ENCODE measurements at places on chromosomes 5 and 9.
A peak's percentile ranks its signal among the peaks of the same experiment; 100 is the strongest.

- DNase-seq: no peak
Measured at GRCh38 chr5:127834094-127834531, 130.9 kb downstream of the CCDC192 start.

DNA sequence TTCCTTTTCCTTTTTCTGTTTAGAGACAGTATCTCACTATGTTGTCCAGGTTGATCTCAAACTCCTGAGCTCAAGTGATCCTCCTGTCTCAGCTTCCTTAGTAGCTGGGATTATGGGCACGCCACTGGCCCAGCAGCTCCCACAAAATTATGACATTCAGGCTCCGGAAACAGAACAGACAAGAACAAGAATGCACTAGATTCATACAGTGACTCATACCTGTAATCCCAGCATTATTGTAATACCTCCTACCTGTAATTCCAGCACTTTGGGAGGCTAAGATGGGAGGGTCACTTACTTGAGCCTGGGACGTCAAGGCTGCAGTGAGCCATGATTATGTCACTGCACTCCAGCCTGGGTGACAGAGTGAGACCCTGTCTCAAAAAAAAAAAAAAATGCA is 26.7 kb upstream of the B4GALT1 start:
- no peak for DNase-seq

DNA sequence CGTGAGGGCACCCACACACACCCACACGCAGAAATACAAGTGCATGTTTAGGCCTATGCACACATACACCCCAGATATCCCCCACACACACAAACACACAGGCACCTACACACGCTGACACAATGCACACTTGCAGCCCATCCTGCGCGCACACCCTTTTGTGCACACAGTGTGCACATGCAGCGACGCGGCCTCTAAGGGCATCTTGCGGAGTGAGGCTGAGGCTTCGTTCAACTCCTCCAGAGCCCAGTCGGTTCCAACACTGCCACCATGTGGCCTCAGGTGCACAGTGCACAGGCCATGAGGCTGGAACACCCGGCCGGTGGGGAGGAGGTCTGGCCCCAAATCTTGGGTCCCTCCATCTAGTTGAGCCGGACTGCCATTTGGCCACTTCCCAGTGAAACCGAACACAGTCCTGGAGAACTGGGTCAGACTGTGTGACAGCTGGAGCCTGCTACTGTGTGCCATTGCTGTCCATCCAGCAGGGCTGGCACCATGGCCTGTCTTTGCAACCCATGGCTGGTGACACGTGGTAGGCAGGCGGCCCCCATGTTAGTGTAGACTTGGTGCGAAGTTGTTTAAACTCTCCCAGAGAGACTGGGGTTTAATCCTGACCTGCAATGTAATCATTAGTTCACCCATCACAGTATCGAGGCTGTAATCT is 97.7 kb upstream of the MVB12B start:
- peak; percentile 63 for DNase-seq

DNA sequence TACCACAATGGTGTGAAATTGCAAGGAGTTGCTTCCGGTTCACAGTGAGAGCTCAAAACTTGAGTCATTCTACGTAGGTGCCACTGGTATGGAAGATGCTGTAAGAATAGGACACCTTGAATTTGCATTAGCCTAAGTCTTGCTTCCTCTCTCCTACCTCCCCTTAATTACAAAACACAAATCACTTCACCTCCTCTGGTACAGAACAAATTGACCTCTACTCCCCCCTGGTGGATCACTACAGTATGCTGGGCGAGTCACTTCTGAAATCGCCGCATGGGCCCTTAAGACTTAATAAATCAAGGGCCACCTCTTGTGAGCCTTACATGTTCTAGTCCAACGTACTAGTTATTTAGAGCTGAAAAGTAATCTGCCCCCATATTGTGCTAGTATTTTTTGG is 145.3 kb upstream of the SMARCA2 start:
- peak; percentile 29 for DNase-seq

DNA sequence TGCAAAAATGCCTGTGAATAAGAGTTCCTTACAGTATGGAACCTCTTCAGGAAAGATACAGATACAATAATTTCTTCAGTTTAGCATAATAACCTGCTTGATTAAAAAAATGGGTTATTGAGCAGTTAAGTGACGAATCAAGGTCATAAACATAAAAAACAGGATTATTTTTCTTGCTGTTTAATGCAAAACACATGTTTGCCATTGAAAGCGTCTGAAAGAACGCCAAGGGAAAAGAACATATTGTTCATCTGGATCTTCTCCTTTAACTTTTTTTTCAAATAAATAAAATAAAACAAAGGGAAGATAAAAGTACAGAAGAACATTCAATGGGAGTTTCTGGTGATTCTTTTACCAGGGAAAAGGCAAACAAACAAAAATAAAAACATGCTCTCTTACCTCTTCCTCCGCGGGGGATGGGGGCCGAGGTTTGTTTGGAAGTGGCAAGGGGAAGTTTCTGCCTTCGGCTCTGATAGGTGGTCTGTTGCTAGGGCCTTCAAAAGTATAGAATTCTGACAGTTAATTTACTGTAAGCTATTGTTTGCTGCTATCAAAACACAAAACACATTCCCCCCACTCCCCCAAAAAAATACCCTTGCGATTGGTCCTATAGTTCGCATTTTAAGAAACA is 20.1 kb downstream of the C5orf58 start:
- no peak for DNase-seq

GRCh38 chr5:127228540-127229184 is 61.9 kb upstream of the MEGF10 start:
- DNase-seq: no peak

DNA sequence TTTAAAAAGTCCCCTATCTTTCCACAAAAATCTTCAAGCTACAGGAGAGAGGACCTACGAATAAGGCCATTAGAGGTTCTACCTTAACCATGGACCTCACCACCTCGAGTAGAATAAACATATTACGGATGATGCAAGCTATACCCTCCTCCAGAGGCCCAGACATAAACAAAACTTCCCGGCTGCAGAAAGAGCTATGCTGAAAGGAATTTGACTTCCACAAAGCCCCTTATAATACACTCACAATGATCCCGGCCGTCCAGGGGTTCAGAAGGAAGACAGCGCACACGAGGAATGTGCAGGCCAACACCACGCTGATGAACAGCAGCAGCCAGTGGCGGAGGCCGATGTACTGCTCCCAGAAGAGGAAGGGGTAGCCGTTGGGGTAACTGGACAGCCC is 59.0 kb downstream of the PTCH1 start:
- DNase-seq: no peak

- peak; percentile 35 for DNase-seq
Measured at GRCh38 chr9:92715488-92716231, 45.7 kb upstream of the IPPK start.

DNA sequence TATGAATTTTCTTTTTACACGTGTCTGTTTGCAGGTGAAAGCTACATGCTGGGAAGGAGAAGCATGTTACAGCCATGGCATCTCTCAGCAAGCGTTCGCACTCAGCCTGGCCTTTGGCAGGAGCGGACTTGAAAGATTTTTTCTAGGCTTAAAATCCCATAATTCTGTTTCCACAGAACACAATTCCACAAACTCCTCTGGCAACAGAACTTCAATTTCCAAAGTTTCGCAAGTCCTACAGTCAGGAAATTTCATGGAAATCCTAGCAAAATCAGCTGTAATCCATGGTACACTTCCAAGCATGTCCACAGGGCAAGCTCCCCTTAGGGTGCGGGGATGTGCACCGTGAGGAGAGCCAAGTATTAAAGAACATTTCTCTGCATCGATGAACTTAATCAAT is 35.9 kb downstream of the SUB1 start:
- DNase-seq: no peak

DNA sequence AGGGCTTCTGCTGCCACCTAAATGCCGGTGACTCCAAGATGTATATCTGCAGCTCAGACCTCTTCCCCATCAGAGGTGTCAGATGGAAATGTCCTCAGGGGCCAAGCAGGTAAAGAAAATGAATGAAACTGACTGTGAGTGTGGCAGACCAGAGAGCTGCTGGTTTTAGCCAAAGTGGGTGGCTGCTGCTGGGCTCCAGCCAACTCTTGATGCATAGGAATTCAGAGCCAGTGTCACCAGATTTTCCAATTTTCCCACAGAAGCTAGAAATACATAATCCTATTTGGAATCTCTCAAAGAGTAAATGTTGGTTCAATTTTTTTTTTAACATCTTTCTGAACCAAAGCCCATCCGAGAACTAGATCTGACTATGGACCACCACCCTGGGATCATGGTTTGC is 161.2 kb upstream of the SPRY4 start:
- no peak for DNase-seq

GRCh38 chr9:135880438-135880837 is 26.9 kb downstream of the CAMSAP1 start:
- no peak for DNase-seq

DNA sequence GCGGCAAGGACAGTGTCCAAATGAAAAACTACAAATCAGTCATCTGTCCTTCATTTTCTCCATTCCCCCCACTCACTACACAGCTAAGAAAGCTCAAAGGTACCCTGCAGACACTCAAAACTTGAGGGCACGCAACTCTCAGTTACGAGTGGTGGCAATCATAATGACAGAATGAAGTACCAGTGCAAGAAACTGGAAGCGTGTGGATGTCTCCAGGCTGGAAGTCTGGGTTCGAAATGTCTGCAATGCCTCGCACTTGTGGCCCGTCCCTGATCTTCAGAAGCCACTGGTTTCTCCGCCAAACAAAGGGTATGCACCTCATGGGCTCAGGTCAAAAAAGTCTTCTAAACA is 597 bp upstream of the CENPH start:
- DNase-seq: no peak

- no peak for DNase-seq
Measured at GRCh38 chr9:35909687-35910612, 660 bp downstream of the SPAAR start.

- no peak for DNase-seq
Measured at GRCh38 chr5:172768098-172768572, 2.9 kb downstream of the DUSP1 start.

GRCh38 chr9:94783102-94783682 is 56.7 kb downstream of the AOPEP start:
- peak; percentile 70 for DNase-seq

- DNase-seq: no peak
Measured at GRCh38 chr9:118189615-118190014, 485.4 kb downstream of the TLR4 start.

- DNase-seq: no peak
Measured at GRCh38 chr5:171031977-171032376, 170.2 kb downstream of the RANBP17 start.

DNA sequence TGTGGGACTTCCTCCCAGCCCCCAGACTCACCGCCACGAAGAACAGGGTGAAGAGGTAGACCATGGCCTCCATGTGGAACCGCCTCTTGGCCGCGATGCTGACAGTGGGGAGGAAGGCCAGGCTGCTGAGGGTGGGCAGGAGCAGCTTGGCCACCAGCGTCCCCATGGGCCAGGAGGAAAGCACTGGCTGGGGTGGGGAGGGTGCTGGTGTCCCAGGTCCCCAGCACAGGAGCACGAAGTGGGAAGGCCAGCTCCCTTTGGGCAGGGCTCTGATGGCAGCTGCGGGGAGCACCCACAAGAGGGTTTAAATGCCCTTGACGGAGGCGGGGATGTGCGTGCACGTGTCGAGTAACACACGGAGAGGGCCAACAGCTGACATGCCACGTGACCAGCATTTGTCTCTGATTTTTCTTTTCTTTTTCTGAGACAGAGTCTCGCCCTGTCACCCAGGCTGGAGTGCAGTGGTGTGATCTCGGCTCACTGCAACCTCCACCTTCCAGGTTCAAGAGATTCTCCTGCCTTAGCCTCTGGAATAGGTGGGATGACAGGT is at the start of gene MYMK:
Gene MYMK (minus strand): TSS at position 281 of the 550 bp plus-strand sequence. CDS start 115 bp downstream, at position 166.
- no peak for DNase-seq

DNA sequence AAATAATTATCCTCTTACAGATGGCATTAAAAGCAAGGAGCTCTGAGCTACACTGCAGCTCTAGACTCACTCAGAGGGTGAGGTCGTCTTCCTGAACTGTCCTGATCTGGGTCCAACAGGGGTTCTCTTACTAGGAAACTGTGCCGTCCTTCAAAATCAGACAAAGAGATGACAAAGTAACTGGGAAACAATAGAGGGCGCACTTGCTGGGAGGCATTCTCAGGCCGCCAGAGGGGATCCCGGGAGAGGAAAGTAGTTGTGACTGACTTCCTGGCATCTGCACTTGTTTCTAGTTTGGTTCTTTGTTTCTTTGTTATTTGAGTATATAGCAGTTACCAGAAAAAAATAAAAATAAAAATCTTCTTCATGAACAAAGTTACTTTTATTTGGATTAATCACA is 142.9 kb upstream of the MSX2 start:
- peak; percentile 19 for DNase-seq

GRCh38 chr5:59430066-59430685 is 463.4 kb downstream of the PDE4D start:
- no peak for DNase-seq

DNA sequence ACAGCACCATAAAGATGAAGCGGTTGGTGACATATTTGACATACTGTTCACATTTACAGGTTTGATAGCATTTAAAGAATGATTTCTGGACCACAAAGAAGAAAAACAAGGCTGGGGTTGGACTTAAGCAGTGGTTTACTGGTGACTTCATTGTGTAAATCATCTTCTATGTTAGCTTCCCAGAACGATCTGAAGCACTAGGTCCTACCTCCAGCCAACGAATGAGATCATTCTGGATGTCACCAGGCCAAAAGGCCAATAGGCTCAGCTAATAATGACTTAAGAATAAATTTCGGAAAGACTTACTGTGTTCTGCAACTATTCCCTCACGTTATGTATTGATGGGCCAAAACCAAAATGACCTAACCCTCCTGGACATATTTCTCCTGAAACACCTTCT is 675.3 kb upstream of the CCNG1 start:
- DNase-seq: no peak

DNA sequence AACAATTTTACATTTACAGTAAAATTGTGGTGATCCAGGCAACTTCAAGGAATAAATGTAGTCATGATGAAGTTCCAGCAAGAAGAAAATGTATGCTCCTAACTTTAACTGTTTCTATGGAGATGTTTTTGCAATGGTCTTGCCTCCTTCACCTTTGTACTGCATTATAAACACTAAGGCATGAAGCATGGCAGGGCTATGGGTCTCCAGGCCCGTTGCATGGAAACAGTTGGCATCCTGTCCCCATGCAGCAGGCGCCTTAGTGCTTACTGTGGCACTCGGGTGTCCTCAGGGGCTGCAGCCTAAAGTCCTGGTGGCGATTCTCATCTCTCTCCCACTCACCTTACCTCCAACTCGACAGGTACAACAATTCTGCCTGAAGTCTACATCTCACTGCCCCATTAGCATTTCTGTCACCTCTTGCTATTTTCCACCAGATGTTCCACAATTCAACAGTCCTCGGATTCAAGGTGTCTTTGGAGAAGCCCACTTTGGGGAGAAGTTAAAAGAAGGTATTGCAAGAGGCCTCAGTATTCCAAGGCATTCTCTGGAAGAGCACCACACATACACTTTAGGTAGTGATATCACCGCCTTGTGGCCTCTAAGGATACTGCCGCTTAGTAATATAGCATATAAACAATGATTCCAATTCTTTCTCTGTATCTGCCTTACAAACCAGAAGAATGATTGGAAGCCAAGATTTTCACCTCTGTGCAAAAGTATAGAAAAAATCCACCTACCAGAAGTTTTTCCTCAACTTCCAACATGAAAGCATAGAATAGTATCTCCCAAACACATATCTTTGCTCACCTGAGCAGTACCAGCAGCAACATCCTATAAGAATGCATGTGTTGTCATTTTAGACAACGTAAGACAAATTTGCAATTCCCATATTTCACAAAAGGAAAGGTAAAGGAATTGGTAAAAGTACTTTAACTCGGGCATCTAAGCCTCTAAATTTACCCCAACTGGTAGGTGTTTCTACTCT is 5.1 kb downstream of the LIFR start:
- peak; percentile 19 for DNase-seq

All from hematopoietic multipotent progenitor cell treated with erythropoietin and hydrocortisone succinate and interleukin-3 and kit ligand, for 8 days (in vitro differentiated cells).